ENCODE measurements at places on chromosomes 1 and 21.

- DNase-seq, result no peak
Measured at GRCh38 chr1:41875487-41875886, 43.2 kb downstream of the HIVEP3 start.

GRCh38 chr1:201229095-201229494 lies 38.5 kb downstream of the IGFN1 start:
- no peak for DNase-seq

- peak; percentile 83 for DNase-seq
Measured at GRCh38 chr1:239951511-239952140, 140.1 kb upstream of the FMN2 start.

- DNase-seq, result no peak
Measured at GRCh38 chr1:212958175-212958574, 7.8 kb downstream of the VASH2 start.

- DNase-seq, result peak; percentile 58
Measured at GRCh38 chr1:20974069-20974468, 187.0 kb upstream of the HP1BP3 start.

Data from GM23248 (cell line).